Aorta (tissue), 5 donors: ENCODE measurements at places on chromosomes 7 and 10. TPM values are rescaled to one million over a fixed set of nuclear protein-coding genes. Genes with fewer than 3 reads are reported as not detected.

DNA sequence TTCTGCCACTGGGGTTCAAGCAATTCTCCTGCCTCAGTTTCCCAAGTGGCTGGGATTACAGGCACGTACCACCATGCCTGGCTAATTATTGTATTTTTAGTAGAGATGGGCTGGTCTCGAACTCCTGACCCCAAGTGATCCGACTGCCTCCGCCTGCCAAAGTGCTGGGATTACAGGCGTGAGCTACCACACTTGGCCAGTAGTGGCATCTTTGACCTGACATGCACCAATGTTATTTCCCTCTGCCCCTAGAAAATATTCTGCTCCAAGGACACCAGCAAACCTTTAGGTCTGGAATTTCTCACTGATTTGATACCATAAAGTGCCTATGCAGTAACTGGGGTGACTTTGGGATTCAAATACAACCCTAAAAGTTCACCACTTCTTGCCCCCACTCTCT lies 179.4 kb downstream of the ARID5B start:
- DNase-seq = no peak

DNA sequence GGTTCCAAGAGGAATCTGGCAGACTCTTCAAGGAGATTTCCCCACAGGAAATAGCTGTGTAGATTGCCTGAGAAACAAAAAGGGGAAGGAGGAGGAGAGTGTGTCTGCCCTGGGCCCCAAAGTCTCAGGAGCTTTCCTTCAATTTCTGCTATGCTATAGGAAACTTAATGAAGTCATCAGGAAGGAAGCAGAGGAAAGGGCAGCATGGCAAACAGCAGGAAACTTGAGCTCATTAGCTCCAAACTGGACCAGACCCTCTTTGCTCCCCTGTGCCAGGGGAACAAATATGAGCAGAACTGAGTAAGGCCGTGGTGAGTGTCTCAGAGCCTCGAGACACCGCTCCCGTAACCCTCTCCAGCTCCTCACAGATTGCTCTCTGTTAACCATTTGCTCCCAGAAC lies 4.8 kb upstream of the KCNIP2 start:
- no peak for DNase-seq

- no peak for DNase-seq
Observed at GRCh38 chr7:87267239-87267900, 47.8 kb upstream of the TMEM243 start.

DNA sequence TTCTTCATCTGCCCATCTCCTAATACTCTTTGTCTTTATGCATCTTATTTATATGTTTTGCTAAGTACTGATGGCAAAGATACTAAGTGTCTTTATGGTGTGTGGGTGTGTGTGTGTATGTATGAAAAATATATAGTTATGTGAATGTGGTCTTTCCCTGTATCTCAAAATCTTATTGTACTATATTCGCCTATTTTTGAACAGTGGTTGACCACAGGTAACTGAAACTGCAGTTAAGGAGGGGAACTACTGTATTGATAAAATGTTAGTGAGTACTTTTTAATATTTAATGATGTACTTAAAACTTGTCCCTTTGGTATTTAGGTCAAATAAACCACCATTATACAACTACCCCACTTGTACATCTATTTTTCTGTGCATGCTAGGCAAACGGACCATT lies 85.9 kb downstream of the ADD3 start:
- DNase-seq = no peak

DNA sequence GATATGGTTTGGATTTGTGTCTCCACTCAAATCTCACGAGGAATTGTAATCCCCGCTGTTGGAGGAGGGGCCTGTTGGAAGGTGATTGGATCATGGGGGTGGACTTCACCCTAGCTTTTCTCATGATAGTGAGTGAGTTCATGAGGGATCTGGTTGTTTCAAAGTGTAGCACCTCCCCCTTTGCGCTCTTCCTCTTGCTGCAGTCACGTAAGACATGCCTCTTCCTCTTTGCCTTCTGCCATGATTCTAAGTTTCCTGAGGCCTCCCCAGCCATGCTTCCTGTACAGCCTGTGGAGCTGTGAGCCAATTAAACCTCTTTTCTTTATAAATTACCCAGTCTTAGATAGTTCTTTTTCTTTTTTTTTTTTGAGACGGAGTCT lies 17.1 kb downstream of the CDNF start:
- DNase-seq = no peak

DNA sequence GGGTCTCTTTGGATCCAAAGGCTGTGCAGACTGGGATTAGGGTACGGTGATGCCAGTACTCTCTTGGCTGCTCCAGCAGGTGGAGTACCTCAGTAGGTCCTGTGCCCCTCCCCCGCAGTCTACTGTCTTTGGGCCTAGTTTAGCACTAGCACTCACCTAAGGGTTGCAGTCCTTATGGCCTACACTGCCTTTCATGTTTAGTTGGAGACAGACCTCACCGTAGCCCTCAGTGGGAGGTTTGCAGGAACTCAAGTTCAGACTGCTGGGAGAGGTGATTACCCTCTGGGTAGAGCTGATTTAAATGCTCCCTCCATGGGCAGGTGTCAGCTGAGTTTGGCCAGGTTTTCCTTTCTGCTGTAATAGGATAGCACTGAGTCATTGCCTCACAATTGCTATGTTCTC lies 210.8 kb upstream of the TMEM196 start:
- DNase-seq = no peak

- DNase-seq = no peak
Observed at GRCh38 chr7:77982926-77983550, 184.5 kb downstream of the PHTF2 start.

DNA sequence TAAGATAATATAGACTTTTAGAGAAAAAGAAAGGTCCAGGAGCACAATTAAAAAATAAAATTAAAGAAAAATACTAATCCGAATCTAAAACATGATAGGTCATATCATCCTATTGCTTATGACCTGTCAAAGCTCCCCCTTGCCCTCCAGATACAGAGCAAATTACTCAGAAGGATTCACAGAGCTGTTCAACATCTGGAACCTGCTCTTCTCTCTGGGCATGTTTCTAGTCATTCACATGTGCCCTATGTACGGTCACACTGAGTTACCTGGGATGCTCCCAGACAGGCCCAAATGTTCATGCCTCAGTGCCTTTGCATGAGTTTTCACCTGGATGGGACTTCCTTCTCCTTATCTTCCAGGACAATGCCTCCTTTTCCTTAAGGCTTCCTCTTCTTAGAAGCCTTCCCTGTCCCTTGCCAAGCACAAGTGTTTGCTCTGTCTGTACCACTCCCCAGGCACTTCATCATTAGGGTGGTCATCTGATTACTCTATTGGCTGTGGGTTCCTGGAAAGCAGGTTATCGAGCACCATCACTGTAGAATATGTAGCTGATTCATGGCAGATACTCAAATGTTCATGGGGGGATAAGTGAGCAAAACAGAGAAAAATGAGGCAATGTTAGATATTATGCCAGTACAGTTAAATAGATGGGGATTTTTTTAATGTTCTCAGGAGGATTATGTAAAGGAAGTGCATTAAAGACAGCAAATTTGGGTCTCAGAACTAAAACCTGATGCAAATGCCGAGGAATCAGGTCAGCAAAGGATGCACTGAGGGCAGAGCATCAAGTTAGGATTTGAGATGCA lies 12.0 kb upstream of the AOAH start:
- no peak for DNase-seq

DNA sequence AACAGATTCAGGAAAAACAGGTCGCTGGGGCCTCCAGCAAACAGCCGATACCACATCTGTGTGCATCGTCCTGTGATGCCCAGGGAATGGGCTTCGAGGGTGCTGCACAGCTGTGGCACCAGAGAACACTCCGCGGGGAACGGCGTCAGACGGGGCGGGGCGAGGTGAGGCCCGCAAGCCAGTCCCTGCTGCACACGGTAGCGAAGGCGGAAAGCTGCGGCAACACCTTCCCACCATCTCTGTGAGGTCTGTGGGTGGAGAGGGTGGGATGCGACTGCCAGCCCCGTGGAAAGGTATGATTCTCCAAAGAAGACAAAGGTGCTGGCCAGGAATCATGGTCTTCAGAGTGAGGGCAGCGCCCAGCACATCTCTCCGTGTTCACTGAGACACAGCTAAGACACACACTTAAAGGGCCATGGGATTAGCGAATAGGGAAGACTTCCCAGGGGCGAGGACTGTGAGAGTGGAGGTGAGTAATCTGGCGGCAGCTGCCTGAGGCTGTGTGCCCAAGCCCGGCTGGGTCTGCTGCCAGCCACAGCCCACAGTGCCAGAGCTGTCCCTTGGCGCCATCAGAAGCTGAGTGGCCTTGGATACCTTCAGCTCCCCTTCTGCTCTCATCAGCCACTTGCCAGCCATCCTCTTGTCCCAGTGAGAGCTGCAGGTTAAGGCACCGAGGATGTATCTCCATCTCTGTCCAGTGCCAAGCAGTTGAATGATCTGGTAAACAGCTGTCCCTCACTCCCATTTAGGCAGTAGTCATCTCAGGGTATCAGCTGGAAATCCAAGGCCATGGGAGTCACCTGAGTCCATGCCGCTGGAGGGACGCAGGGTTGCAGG lies 17.6 kb downstream of the PRKAG2 start:
- DNase-seq = peak; percentile 28

- peak; percentile 80 for DNase-seq
Observed at GRCh38 chr7:47405921-47406800, 175.8 kb downstream of the TNS3 start.

DNA sequence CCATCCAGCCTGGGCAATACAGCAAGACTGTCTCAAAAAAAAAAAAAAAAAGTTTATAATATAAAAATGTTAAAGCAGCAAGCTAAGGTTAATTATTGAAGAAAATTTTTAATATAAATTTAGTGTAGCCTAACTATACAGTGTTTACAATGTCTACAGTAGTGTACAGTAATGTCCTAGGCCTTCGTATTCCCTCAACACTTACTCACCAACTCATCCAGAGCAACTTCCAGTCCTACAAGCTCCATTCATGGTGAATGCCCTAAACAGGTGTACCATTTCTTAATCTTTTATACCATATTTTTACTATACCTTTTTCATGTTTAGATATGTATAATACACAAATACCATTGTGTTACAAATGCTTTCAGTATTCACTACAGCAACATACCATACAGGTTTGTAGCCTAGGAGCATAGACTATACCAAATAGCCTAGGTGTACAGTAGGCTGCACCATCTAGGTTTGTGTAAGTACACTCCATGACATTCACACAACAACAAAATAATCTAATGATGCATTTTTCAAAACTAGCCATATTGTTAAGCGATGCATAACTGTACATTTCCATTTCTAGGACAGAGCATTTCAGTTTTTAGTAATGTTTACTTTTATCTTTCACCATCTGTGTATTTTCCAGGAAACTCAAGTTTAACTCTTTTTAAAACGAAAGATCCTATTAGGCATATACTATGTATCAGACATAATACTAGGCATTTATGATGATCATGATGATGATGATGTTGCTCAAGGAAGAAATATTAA lies 43.3 kb downstream of the CNOT4 start:
- DNase-seq = no peak

DNA sequence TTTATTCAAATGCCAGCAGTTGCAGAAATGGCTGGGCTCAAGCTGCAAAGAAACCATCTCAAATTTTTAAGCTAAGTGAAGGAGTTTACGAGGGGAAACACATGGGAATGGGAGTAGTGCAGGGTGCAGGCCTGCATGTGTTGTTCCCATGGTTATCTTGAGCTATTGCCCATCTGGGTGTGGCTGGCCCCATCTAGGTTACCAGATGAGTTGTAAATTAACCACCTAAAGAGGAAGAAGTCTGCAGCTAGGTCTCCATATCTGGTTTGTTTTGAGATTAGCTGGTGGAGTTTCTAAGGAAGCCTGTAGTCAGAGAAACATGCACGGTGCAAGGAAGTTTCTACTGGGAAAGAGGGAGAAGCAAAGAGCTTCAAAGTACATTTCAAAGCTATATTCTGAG lies 23.3 kb upstream of the STEAP2 start:
- DNase-seq = no peak

DNA sequence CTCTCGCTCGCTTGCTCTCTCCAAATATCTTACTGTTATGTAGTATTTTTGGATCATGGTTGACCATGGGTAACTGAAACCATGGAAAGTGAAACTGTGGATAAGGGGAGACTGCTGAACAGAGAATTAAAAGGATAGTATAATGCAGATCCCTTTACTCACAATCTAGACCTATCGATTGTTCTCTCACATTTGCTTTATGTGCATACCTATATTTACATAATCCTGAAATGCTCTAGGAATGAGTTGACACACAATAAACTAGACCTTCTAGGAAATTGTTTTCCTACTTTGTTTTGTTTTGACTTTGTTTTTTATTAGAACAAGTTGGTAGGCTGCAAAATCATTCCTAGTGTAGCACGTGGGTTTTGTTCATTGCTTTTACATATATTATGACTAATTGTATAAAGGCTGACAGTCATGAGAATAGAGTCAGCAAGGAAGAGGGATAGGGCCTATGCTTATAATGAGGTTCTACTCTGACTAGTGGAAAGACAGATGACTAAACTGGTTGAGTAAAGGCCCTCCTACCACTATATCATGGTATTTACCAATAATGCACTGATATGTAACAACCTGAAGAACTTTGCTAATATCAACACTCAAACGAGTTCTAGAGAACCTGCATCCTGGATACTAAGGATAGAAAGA lies 175.3 kb upstream of the TARP start:
- no peak for DNase-seq

- no peak for DNase-seq
Observed at GRCh38 chr10:125843603-125844329, 20.4 kb downstream of the BCCIP start.

DNA sequence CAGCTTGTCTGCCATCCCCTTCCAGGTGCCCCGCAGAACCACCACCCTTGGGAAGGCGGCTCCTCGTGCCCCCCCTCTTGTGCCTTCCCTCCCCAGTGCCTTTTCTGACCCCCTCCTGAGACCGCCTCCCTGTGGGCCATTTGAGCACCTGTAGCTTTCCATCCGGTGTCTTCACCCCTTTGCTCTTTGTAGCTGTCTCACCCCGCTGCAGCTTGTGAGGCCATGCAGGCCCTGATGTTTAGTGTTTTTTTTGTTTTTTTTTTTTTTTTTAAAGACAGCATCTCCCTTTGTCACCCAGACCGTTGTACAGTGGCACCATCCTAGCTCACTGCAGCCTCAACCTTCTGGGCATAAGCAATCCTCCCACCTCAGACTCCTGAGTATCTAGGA lies 52.5 kb downstream of the CUX1 start:
- DNase-seq = no peak

DNA sequence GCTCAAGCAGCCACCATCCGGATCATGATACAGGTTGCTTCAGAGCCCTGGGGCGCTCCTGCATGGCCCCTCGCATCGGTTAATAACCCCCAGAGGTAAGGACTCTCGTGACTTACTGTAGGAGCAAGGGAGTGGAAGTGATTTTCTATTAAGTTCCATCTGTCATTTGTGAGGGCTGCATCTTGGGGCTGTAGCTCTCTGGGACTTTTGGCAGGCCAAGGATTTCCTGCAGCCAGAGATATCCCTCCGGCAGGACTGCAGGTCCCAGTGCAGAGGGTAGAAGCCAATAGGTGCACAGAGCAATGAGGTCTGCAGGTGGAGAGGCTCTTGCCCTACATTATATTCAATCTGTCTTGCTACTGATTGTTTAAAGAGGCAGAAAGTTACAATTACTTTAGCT lies 356.8 kb upstream of the ADARB2 start:
- DNase-seq = no peak

The NRP1 gene
- total RNA-seq = 111 TPM

The NPC1L1 gene
- total RNA-seq = 1.1 TPM

The HUS1 gene
- total RNA-seq = 32.9 TPM

The C10orf95 gene
- total RNA-seq = not detected

The SPOCK2 gene
- 4.5 TPM for total RNA-seq

The LIPK gene
- not detected for total RNA-seq

The CCSER2 gene
- 95.0 TPM for total RNA-seq

The UPK3B gene
- 1.7 TPM for total RNA-seq

The C7orf33 gene
- total RNA-seq = not detected

The GNAT3 gene
- total RNA-seq = not detected

The SDK1 gene
- 46.3 TPM for total RNA-seq
